ENCODE measurements at places on chromosomes 11 and 22.

DNA sequence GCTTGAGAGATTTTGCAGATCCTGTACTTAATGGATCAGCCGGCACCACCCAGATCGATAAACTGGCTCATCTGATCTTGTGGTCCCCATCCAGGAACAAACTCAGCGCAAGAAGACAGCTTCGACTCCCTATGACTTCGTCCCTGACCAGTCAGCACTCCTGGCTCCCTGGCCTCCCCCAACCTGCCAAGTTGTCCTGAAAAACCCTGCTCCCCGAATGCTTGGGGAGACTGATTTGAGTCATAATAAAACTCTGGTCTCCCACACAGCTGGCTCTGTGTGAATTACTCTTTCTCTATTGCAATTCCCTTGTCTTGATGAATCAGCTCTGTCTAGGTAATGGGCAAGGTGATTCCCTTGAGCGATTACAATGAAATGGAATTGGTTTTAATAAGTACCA lies 29.5 kb downstream of the OR2AG2 start:
- DNase-seq: no peak

DNA sequence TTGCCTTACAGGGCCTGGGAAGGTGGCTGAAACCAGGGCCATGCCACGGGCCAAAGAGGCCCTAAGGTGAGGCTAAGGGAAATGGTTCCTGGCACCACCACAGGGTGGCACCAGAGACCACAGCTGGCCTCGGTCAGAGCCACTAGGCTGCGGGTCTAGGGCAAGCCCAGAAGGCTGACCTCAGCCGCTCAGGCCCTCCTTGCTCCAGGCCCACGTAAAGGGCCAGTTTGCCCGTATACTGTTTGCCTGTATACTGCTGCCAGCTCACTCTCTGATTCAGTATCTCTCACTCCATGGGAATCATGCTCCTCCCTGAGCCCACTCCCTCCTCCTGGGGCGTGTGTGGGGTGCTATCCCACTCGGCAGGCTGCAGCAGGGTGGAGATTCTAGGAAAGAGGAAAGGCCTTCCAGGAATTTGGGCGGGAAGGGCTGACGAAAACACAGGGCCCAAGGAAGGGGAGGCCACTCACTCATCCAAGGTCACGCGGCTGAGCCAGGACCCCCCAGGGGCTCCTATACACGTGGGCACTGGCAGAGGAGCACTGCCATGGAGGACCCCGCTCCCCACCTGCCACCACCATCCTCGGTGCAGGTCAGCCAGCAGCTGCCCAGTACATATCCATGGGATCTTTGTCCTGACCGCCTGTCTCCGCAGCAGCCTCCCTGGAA lies 62.4 kb downstream of the NECTIN1 start:
- DNase-seq: peak; percentile 57

- no peak for DNase-seq
Observed at GRCh38 chr22:28064920-28065319, 145.9 kb upstream of the PITPNB start.

DNA sequence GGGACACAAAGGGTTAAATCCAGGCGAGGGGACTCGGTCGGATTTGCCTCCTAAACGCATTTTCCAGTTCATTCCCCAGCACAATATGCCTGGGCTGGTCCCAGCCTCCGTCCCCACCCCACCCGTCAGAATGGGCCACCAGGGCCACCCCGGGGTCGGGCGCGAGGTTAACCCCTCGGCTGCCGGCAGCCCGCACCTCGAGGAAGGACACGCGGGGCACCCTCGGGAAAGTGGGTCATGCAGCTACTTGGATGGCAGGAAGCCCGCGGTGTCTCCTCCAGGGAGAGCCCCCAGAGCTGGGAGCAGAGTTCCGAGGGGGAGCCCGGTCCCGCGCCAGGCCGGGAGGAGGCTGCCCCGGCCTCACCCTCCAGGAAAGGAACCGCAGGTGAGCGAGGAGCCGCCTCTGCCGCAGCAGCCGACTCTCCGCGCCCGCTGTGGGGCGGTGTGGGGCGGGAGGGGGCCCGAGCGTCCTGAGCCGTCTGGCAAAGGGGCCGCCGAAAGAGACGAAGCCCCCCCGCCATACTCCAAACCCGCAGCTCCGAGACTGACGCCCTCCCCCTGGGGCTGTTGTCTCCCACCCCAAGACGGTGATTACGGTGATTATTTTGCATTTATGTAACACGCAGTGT lies 1.4 kb downstream of the NECTIN1 start:
- DNase-seq: peak; percentile 23

- no peak for DNase-seq
Observed at GRCh38 chr22:48594016-48594756, 1233.5 kb downstream of the BRD1 start.

DNA sequence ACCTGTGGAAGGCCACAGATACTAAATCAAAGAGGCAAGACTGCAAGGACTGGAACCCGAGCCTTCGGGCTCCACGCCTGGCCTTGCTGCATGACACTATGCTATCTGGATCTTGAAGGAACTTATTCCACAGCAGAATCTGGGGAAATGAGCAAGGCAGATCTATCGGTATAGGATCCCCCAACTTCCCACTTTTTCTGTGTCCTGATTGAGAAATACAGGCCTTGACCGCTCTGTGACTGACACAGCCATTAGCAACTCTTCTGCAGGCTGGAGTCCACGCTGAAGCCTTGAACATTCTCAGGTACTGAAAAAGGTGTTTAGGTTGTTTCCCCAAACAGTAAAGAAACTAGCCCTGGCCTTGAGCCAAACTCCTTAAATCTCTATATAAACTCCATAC lies 241.2 kb upstream of the NARS2 start:
- no peak for DNase-seq

GRCh38 chr11:33560729-33561128 lies 139.9 kb downstream of the C11orf91 start:
- DNase-seq: no peak

- no peak for DNase-seq
Observed at GRCh38 chr11:114078423-114078822, 18.9 kb downstream of the ZBTB16 start.

- DNase-seq: no peak
Observed at GRCh38 chr11:16825101-16825500, 86.7 kb downstream of the C11orf58 start.

DNA sequence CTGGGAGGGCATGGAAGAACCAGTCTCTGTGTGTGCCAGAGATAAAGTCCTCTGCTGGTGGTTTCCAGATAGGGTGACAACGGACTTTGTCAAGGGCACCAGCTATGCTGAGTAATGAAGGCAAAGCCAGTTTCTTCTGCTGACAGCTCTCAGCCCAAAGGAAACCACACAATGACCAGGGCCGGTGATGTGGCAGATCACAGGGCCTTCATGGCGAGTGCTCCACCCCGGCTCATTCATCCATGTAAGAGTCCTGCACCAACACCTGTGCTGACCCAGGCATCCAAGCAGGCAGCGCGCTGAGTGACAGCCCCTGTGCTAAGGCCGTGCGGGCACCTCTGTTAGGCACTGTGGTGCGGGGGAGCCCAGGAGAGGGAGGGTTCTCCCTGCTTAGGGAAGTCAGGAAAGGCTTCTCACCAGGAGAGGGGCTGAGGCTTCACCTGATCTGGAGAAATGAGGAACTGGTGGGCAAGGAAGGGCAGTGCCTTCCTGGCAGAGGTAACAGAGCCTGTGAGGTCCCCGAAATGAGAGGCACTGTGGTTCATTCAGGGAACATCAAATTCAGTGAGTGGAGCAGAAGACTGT lies 33.8 kb downstream of the TP53I11 start:
- DNase-seq: no peak

DNA sequence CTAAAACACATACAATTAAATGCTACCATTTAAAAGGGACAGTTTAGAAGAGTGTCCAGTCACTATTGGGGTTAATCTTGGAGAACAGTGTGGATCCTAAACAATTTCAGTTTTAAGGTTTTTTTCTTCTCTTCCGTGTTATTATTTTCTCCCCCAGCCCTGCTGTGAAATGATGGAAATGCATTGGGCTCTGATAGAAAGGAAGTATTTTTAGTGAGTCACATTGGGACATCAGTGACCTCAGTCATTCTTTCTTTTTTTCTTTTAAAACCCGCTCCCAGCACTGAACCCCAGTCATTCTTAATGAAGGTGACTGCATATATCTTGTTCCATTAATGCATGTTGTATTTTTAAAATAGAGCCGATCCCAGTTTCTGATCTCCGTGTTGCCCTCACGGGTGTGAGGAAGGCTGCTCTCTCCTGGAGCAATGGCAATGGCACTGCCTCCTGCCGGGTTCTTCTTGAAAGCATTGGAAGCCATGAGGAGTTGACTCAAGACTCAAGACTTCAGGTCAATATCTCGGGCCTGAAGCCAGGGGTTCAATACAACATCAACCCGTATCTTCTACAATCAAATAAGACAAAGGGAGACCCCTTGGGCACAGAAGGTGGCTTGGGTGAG lies 93.2 kb upstream of the OR4B1 start:
- no peak for DNase-seq

DNA sequence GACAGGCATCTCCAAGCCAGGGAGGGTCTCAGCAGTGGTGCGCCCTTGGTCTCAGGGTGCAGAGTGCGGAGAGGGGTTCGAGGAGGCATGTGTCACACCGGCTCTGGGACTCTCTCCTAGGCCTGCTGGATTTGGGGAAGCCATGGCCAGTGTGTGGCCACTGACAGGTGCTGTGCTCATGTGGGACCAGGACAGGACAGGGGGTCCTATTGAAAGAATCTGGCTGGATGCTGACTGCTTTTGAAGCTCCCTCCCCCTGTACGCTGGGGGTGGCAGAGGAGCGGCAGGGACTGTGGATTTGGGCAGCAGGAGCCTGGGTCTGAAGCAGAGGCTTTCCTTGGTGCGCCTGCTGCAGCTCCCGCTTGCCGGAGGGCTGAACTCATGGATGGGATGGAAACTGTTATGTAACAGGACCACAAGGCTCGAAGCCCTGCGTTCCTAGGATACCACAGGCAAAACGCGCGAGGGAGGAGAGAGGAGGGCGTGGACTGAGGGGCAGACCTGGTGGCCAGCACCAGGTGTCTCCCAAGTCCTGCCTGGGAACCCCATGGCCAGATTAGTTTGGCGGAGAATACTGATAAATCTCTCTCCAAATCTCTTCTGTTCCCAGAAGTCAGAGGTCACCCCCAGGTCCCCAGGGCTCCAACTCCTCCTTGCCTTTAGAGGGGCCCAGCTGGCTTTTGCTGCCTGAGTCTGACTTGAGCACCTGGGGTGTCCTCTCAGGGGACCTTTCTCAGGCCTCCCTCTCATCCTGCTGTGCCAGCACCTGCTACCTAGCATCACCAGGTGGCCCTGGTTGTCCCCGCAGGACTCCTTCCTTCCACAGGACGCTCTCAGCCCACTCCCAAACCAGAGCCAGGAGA lies 13.8 kb upstream of the TEF start:
- DNase-seq: no peak

DNA sequence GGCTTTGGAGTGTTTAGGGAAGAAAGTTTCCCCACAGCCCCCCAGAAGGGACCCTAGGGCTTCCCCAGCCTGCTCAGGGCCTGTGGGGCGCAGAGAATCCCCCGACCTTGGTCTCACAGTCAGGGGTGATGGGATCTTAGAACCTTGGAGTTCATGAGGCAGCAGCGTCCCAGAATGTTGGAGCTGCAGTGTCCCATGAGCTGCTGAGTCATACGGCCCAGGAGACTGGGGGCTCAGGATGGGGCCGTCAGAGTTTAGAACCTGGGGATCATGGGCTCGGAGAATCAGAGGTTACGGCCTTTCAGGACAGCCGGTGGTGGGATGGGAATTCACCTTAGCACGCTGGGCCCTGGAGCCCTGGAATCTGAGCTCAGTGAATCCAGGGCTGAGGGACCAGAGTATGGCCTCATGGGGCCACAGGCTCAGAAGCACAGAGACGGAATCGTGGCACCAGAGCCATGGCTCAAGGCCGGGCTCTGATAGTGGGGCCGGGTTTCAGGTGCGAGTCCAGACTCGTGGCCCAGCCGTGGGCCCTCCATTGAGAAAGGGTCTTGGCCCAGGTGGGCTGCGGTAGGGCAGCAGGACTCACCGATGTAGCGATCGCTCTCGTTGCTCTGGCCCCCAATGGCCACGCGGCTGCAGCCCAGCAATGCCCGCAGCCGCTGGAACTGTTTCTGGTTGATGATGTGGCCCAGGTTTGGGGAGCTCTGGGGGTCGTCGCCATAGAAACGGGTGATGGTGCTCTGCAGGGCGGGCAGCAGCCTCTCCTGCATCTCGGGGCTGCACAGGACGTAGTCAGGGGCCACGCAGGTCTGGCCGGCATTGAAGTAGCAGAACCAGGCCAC lies 9.5 kb downstream of the ALDH3B2 start:
- DNase-seq: no peak

- no peak for DNase-seq
Observed at GRCh38 chr11:44542372-44542771, 23.1 kb upstream of the CD82 start.

DNA sequence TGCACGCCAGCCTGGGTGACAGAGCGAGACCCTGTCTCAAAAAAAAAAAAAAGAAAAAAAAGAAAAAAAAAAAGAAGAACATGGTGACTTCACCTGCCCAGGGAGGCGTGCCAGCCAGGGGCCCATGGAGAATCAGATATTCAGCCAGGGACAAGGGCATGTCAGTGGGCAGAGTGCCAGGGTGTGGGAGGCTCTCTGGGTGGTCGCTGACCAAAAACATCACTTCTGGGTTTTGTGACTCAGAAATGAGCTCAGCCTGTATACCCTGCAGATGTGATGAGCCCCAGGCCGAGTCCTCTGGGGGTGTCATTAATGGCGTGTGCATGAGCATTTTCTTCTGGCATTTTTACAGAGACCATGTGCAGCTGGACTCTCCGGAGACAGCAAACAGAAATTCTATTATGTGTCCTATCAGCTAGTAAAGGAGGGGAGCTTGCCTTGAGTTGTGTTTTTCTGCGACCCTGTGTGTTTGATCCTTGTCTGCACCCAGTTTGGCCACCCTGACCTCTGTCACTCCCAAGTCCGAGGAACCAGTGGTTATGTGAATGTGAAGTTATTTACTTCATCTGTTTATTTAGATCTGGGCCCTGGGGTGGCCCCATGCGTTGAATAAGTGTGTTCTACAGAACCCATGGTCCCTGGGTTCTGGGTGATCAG lies 53.6 kb downstream of the BCR start:
- DNase-seq: peak; percentile 27

GRCh38 chr11:94185416-94186084 lies 56.9 kb downstream of the PANX1 start:
- no peak for DNase-seq

- no peak for DNase-seq
Observed at GRCh38 chr11:32187111-32187510, 96.2 kb downstream of the RCN1 start.

- no peak for DNase-seq
Observed at GRCh38 chr11:114233755-114234154, 62.4 kb upstream of the NNMT start.

GRCh38 chr22:24141586-24141985 lies 39.7 kb upstream of the SUSD2 start:
- no peak for DNase-seq

- no peak for DNase-seq
Observed at GRCh38 chr22:46574438-46574992, 37.1 kb upstream of the CELSR1 start.

GRCh38 chr11:36034551-36035331 lies 90.9 kb downstream of the LDLRAD3 start:
- no peak for DNase-seq

Data from stimulated activated CD4-positive, alpha-beta T cell treated with anti-CD3 and anti-CD28 coated beads, Interleukin-12 subunit alpha, Interleukin-12 subunit beta, amount 100 ng/mL, for 4 hours (primary cell).